Aorta (tissue), 5 donors: ENCODE measurements at places on chromosomes 4 and X. TPM values are rescaled to one million over a fixed set of nuclear protein-coding genes. Genes with fewer than 3 reads are reported as not detected.

Gene CNKSR2
- polyA plus RNA-seq, result not detected

Gene FHIP1A
- polyA plus RNA-seq, result not detected

Gene ARHGAP24
- polyA plus RNA-seq, result 35.2 TPM

Gene FIP1L1
- polyA plus RNA-seq, result 33.2 TPM

Gene IQCM
- polyA plus RNA-seq, result not detected

Gene DNAAF6
- polyA plus RNA-seq, result not detected

Gene TNIP2
- polyA plus RNA-seq, result 43.8 TPM

Gene RAB33A
- 0.88 TPM for polyA plus RNA-seq

Gene PAGE1
- polyA plus RNA-seq, result not detected

Gene TSPAN7
- 6.2 TPM for polyA plus RNA-seq
